NCI-H524 treated with DMSO at 0.1 percent for 48 hours (cell line): ENCODE measurements at places on chromosomes 11 and 22.

- DNase-seq, result no peak
Measured at GRCh38 chr11:109121173-109121932, 300.6 kb upstream of the C11orf87 start.

- DNase-seq, result no peak
Measured at GRCh38 chr11:60121264-60121663, 32.8 kb downstream of the MS4A2 start.

DNA sequence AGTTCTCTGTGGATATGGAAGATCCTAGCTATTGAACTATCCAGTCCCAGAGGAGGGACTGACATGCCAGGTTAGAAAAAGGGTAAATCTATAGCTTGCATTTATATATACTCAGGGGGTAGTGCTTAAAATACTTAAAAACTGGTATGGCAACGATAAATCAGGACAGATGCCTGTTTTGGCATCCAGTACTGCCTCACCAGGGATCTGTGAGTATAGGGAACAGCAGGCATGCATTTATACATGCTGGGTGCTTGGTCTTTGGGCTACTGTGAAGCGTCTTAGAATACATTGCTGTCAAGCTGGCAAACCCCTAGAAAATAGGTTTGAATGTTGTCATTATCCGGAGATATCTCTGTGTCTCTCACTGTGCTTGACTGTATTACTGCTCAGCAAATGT, 94.2 kb upstream of the DRD2 start:
- no peak for DNase-seq

GRCh38 chr11:10540546-10540914, 457 bp downstream of the RNF141 start:
- DNase-seq, result no peak

DNA sequence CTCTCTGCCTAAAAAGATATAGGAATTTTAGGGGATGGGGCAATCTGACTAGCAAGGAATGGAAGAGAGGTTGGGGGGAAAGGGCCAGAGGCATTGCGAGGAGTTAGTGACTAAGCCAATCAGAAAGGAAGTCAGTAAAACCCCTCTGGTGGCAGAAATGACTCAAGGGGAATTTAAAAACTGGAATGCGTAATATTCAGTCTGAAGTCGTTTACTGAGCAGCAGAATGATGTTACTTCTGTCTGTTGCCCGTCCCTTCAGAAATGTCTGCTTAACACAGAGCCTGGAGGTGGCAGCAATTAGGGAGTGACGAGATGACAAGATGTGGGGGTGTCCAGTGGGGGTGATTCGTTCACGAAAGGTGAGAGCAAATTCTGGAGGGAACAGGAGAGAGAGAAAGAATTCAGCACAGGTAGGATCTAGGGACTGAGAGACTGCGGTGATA, 107.7 kb upstream of the CLMP start:
- no peak for DNase-seq

DNA sequence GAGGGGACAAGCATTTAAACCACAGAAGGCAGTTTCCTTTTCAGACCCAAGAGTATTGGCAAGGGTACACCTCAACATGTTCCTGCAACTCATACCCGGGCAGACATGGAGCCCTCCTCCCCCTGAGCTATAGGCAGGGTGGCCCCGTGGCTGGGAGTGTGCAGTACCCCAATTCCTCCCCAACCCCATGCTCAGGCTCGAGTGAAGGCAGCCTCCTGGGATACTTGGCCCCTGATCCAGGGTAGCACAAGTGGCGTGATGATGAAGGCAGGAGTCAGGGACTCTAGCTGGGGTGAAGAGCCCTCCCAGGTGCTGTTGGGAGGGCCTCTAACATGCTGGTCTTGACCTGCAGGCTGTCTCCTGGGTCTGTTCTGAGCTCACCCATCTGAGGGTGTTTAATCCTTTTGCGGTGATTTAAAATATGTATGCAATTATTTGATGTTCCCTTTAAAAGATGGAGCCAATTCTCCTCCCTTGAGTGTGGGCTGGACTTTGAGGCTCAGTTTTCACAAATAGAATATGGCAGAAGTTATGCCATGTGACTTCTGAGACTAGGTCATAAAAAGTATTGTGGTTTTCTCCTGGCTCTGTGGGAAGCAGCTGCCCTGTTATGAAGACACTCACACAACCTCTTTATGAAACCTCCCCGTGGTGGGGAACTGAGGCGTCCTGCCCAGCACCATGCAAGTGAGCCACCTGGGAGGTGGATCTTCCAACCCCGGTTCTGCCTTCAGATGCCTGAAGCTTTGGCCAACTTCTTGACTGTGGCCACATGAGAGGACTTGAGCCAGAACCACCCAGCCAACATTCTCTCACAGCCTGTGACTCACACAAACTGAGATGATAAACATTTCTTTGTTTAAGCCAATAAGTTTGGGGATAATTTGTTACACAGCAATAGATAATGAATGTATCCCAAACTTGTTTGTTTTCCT, 54.7 kb upstream of the NECTIN1 start:
- no peak for DNase-seq

DNA sequence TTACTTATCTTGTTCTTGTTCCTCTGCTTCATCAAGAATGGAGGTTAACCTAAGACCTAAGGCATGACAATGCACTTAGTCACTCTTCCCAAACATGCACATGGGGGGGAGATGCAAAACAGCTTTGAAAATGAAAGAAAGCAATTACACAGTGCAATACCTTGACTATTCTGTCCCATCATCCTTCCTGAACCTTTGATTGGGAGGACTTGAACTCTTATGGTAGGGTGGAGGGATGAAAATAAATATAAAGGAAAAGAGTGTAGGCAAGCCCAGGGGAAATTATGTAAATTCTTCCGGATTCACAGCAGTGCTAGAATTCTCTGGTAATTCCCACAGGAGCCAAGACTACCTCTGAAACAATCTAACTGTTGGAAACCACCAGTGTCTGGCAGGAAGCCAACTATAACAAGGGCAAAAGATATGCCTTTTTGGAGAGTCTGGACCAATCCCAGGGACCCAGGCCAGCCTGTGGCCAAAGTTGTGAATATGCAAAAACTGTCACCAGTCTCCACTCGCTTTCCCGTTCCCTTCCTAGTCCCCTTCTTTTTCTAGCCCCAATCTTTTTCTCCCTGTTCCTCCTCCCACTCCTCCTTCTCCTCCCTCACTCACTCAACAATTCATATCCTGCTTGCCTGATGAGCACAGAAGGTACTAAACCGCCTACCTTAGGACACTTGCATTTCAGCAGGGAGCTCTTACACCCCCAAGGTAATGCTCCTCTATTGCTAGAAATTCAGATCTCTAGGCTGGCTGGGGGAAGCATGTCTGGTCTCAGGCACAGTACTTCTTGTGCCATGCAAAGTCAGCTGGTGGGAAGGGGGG, 2.5 kb upstream of the RCN1 start:
- no peak for DNase-seq

DNA sequence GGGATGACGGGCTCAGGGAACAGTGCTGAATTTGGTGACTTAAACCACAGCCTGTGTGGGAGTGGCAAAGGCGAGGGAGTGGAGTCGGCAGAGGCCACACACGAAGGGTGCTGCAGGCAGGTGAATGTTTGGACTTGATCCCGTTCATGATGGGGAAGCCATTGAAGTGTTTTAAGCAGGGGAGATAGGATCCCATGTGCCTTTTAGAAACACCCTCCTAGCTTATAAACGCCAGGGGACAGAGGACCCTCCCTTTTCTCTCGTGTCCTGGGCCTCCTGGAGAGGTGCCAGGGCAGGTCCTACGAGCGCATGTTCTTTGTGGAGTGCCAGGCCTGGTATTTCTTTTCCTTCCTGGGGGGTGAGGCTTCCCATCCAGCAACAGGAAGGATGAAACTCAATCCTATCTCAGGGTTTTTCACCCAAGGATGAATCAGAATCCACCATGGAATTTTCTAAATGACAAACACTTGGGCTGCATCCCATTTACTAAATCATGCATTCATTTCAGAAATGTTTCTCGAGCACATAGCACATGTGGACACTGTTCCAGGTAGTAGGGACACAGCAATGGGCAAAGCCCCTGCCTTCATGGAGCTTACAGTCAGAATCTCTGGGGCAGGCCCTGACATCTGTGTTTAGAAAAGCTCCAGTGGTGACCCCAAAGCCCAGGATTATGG, 59.6 kb downstream of the CHRDL2 start:
- DNase-seq, result no peak

- DNase-seq, result no peak
Measured at GRCh38 chr22:49113758-49114157, 713.9 kb downstream of the BRD1 start.

- no peak for DNase-seq
Measured at GRCh38 chr22:36470162-36470993, 11.1 kb downstream of the TXN2 start.

DNA sequence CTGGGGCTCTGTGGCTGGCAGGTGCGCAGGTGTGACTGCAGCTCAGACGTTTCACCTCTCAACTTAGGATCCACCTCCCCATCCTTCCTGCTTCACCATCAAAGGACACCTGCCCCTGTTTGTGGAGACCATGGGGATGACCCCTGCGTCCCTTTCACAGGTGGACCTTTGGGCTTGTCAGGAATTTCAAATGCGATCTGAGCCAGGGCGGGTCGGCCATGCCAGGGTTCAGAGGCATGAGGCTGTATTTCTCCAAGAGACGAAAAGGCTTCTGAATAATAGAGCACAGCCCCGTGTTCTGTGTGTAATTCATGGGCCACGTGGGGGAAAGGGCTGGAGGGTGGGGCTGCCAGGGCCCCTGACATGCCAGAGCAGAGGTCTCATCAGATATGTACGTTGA, 668.0 kb downstream of the BRD1 start:
- DNase-seq, result no peak

DNA sequence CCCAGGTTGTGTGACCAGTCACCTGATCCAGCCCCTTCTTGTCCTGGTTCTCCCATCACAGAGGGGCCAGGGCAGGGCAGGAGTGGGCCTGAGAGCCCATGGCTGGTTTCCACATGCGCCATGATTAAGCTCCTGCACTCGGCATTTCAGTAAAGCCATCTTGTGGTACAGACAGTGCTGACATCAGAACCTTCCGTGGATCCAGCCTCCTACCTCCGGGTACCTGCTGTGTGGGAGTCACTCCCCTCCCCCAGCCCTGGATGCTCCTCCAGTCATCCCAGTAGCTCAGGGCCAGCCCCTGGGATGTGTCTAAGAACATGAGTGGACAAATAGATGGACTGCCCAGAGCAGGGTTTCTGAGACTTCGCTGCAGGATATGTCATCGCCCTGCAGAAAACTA, 22.1 kb upstream of the MGAT3 start:
- no peak for DNase-seq

GRCh38 chr11:59776210-59777066, 21.3 kb downstream of the STX3 start:
- DNase-seq, result no peak

DNA sequence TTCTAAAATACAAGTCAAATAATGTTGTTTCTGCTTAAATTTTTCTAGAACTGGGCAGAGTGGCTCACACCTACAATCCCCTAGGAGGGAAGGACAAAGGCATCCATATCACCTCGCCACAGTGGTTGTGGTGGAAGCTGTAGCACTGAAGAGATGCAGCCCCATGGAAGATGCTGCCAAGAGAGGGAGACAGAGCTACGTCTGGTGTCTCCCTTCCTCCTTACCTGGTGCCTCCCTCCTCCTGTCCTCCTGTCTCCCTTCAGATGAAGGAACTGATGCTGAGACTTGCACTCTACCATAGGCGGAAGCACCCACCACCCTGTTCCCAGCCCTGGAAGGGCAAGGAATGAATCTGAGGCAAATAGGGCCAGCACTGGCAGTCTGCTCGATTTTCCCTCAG, 22.3 kb downstream of the MMP27 start:
- DNase-seq, result no peak

DNA sequence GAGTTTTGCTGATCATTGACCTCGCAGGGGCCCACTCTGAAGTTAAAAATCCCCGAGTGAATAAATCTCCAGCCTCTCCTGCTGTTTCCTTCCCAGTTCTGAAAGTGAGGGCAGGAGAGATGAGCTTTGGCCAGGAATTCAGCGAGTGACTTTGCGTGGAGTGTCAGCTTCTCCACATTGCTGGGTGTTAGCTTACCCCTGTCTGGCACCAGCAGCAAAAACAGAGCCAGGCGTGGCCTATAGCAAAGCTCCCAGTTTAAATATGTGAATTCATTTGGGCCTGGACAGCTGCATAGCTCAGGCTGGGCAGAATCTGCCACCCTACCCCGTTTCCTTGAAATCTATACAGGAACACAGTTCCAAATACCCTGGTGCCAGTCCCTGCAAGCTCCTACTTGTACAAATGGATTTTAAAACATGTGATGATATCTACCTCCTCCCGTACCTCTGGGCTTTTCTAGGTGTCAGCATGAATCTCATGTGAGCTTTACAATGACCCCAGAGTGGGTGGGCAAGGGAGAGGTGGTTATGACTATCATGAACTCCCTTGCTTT, 25.6 kb downstream of the TIMP3 start:
- no peak for DNase-seq

GRCh38 chr11:79095424-79095823, 345.4 kb downstream of the TENM4 start:
- DNase-seq, result no peak

DNA sequence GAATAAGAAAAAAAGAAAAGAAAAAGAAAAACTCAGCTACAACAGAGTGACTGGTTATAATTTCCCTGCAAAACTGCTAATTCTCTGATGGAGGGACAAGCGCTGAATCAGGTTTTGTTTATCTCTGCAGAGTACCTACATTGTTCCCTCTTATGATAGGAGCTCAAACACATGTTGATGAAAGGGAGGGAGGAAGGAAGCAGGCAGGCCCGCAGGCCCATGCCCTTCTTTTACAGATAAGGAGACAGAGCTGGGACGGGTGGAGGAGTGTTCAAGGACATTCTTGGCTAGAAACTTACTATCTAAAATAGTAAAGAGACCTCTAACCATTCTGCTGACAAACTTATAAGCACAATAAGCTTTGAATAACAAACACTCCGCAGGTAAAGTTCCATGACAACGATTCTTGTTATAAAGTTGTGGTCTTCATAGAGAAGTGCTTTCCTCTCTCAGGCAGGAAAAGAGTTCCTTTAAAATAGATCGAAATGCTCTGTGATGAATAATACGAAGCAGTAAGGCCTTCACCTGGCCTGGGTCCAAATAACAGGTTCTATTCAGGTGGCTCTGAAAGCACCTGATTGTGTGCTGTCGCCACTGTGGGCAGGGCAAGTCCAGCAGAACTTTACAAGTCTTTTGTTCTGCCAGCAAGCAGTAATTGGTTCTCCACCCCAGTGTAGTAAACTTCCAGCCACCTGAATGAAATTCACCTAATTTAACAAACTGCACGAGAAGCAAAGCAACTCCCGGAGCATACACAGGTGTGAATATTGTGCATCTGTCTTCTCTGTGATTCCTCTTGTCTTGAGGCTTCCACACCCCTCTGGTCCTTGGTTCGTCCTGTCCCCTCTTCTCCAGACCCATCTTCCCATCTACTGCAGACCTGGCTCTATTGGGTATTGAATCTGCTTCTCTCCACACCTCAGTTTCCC, 15.3 kb upstream of the MICAL2 start:
- no peak for DNase-seq

GRCh38 chr22:28742562-28742962, 723 bp downstream of the HSCB start:
- no peak for DNase-seq

DNA sequence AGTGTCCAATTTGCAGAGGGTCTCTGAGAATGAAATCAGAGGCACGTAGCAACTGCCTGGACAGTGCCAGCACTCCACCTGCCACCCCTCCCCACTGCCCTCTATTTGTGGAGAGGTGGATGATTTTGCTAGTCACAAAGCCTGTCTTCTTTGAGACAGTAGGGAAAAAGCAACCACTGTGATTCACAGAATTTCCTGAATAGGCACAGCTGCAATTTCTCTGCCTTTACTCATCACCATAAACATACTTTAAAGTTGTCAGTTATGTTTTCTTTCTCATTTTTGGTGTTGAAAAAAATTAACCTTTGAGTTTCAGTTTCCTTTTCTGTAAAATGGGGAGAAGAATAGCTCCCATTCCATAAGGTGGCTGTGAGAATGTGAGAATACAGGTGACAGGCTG, 134.3 kb downstream of the TEAD1 start:
- DNase-seq, result no peak

- DNase-seq, result no peak
Measured at GRCh38 chr11:10494636-10495463, 39.8 kb downstream of the AMPD3 start.
